ENCODE measurements at places on chromosomes 11 and 22. TPM values are rescaled to one million over a fixed set of nuclear protein-coding genes. Genes with fewer than 3 reads are reported as not detected.

DNA sequence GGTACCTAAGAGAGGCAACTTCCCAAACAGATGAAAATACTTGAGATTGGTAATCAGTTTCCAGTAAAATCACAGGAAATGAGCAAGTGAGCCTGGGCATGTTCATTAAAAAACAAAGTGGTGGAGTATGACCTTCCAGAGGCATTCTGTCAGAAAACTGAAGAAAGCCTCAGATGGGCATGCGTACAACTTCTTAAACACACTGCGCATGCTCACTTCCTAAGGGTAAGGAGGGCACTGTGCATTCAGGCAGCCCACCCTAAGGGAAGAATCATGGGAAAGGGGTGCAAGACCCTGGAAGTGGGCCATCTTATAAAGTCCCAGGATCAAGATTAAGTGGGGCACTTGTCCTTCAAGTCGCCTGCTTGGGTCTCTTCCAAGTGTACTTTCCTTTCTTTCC lies 4.0 kb downstream of the OR52K2 start:
- H3K4me3 ChIP-seq, result no peak overlapping the region
- H3K36me3 ChIP-seq, result no peaks in the 10 kb centered on the region
- no peak overlapping the region for H3K27ac ChIP-seq
- no peaks in the 10 kb centered on the region for H3K4me1 ChIP-seq

GRCh38 chr11:124454552-124454951 lies 9.1 kb upstream of the OR8B8 start:
- H3K4me3 ChIP-seq, result no peak overlapping the region
- H3K27ac ChIP-seq, result no peak overlapping the region
- H3K36me3 ChIP-seq, result no peaks in the 10 kb centered on the region
- no peak for DNase-seq
- H3K4me1 ChIP-seq, result peaks cover 12% of the 10 kb centered on the region

- DNase-seq, result peak; percentile 81
- no peak overlapping the region for H3K27ac ChIP-seq
- peaks cover 17% of the 10 kb centered on the region for H3K27me3 ChIP-seq
- H3K4me1 ChIP-seq, result no peaks in the 10 kb centered on the region
- H3K36me3 ChIP-seq, result no peaks in the 10 kb centered on the region
Observed at GRCh38 chr11:36292311-36292722, 3.1 kb upstream of the COMMD9 start.

- H3K4me1 ChIP-seq, result peaks cover 31% of the 10 kb centered on the region
- peaks cover 5% of the 10 kb centered on the region for H3K36me3 ChIP-seq
- DNase-seq, result no peak
Observed at GRCh38 chr11:76787911-76788596, 4.9 kb downstream of the TSKU start.

Gene KRTAP5-7
- not detected for total RNA-seq

Gene TBX10
- not detected for total RNA-seq

All from GM23338 (cell line).